ENCODE measurements at places on chromosomes 16 and 17.

- no peak for DNase-seq
Measured at GRCh38 chr16:31833047-31833446, 40.6 kb upstream of the ZNF267 start.

- DNase-seq = no peak
Measured at GRCh38 chr17:3698139-3698538, 2.2 kb upstream of the P2RX5 start.

- no peak for DNase-seq
Measured at GRCh38 chr16:1532081-1532760, 1.2 kb upstream of the TMEM204 start.

- no peak for DNase-seq
Measured at GRCh38 chr17:55324296-55324978, 59.7 kb downstream of the HLF start.

- DNase-seq = no peak
Measured at GRCh38 chr17:17924857-17925250, 47.3 kb downstream of the TOM1L2 start.
